Activated CD4-positive, alpha-beta T cell treated with anti-CD3 and anti-CD28 coated beads for 36 hours (primary cell): ENCODE measurements at places on chromosomes 12 and 14. TPM values are rescaled to one million over a fixed set of nuclear protein-coding genes. Genes with fewer than 3 reads are reported as not detected.

The SPRYD3 gene
- total RNA-seq: 13.7 TPM

The C12orf56 gene
- not detected for total RNA-seq

The YBX3 gene
- total RNA-seq: 175 TPM

The CD163L1 gene
- not detected for total RNA-seq

The IFI27 gene
- 3.0 TPM for total RNA-seq

The GALNT9 gene
- total RNA-seq: not detected

The AQP5 gene
- not detected for total RNA-seq

The CCDC38 gene
- not detected for total RNA-seq

The APOF gene
- total RNA-seq: not detected

The ADAM21 gene
- 0.11 TPM for total RNA-seq

The RPGRIP1 gene
- total RNA-seq: 0.21 TPM

The PTCSC3 gene
- not detected for total RNA-seq

The PRIMA1 gene
- not detected for total RNA-seq

The PLA2G1B gene
- not detected for total RNA-seq

The KRT73 gene
- 1.7 TPM for total RNA-seq

The CATSPERB gene
- total RNA-seq: 0.91 TPM

The SMCO3 gene
- total RNA-seq: not detected

The CLEC1B gene
- total RNA-seq: not detected

The IRAK3 gene
- total RNA-seq: 0.82 TPM

The KRT7 gene
- total RNA-seq: 3.4 TPM

The KCNH3 gene
- total RNA-seq: 3.3 TPM

The GZMB gene
- 2,147 TPM for total RNA-seq
